ENCODE measurements at places on chromosomes 3 and 15. TPM values are rescaled to one million over a fixed set of nuclear protein-coding genes. Genes with fewer than 3 reads are reported as not detected.

DNA sequence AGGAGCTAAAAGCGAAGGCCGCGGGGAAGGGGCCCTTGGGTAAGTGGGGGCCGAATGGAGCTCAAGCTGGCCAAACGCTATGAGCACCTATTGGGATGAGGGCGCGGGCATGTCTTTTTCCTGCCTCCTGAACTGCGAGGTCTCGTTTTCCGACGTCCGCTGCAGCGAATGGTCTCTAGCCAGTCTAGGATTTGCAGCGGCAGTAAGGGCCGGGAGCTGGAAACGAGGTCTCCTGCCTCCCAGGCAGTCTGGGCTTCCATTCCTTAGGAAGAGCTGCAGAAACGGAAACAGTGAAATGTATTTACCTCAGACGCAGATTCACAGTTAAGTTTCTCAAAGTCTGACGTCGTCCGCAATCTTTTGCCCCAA, 517 bp downstream of the TMA7 start:
- H3K4me1 ChIP-seq = peaks cover 10% of the 10 kb centered on the region
- peak; percentile 59 for DNase-seq
- H3K4me3 ChIP-seq = peak overlapping the region; percentile 87
- H3K36me3 ChIP-seq = peaks cover 15% of the 10 kb centered on the region

GRCh38 chr15:25909325-25909724, 46.2 kb upstream of the ATP10A start:
- peaks cover 15% of the 10 kb centered on the region for H3K4me1 ChIP-seq
- no peak overlapping the region for H3K4me3 ChIP-seq
- no peak overlapping the region for H3K27ac ChIP-seq
- no peaks in the 10 kb centered on the region for H3K27me3 ChIP-seq
- DNase-seq = no peak
- H3K36me3 ChIP-seq = no peaks in the 10 kb centered on the region

DNA sequence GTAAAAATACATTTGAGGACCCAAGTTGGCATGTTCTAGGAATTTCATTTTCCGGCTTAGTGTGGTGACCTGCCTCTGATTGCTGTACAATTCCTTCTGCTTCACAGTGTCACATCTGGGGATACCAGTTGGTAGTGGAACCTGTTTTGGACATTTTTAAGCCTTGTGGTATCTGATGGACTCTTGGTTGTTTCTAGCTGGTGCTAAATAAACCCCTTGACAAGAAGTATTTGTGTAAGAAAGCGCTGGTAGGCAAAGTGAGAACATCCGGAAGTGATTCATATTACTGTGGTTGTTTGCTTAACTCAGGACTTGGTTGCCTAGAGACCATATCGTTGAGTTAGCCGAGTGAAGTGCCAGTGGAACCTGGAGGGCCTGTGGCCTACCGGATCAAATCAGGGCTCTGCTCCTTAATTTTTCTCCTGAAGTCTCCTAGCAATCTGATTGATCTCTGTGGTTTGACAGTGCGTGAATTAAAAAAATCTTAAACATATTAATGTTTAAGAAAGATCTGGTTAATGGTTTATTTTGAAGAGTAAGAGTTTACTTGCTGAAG, 12.8 kb downstream of the IQGAP1 start:
- H3K27me3 ChIP-seq = no peaks in the 10 kb centered on the region
- H3K4me1 ChIP-seq = peaks cover 60% of the 10 kb centered on the region
- peak; percentile 99 for DNase-seq
- H3K27ac ChIP-seq = peak overlapping the region; percentile 94

AQP9 gene
- not detected for total RNA-seq
